ENCODE measurements at places on chromosomes 16 and 17.

DNA sequence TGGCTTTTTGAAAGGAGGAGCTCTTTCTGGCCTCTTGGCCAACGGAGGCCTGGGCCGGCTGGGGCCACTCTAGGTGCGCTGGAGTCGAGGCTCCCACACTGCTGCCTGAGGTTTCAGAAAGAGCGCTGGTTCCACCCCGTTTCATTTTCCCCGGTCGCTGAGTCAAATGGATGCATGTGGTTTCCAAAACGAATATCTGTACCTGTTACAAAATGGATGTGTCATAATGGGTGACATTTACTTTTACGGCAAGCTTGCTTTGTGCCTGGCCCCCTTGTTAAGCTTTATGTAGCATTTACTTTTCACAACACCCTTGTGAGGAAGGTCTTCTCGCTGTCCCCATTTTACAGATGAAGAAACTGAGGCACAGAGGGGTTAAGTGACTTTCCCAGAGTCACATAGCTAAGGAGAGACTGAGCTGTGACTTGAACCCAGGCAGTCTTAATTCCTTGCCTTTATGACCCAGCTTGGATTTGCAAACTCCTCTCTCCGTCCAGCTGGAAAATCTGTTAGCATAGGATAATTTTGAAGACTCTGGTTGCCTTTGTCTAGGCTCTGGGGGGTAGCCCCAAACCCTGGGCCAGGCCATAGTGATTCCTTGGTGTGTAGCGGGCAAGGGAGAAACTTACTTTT is 10.6 kb downstream of the KSR1 start:
- no peak for DNase-seq

GRCh38 chr17:11578998-11579397 is 19.3 kb upstream of the DNAH9 start:
- DNase-seq = no peak

GRCh38 chr16:89080196-89080853 is 13.3 kb upstream of the ACSF3 start:
- no peak for DNase-seq

- DNase-seq = no peak
Measured at GRCh38 chr17:6574687-6575595, 18.6 kb upstream of the PITPNM3 start.

- no peak for DNase-seq
Measured at GRCh38 chr17:51257150-51258081, 2.4 kb downstream of the MBTD1 start.

All from globus pallidus (tissue), 1 donor.